ENCODE measurements at places on chromosomes 1 and 21.

- DNase-seq = no peak
Measured at GRCh38 chr1:203631946-203632345, 5.3 kb downstream of the ATP2B4 start.

DNA sequence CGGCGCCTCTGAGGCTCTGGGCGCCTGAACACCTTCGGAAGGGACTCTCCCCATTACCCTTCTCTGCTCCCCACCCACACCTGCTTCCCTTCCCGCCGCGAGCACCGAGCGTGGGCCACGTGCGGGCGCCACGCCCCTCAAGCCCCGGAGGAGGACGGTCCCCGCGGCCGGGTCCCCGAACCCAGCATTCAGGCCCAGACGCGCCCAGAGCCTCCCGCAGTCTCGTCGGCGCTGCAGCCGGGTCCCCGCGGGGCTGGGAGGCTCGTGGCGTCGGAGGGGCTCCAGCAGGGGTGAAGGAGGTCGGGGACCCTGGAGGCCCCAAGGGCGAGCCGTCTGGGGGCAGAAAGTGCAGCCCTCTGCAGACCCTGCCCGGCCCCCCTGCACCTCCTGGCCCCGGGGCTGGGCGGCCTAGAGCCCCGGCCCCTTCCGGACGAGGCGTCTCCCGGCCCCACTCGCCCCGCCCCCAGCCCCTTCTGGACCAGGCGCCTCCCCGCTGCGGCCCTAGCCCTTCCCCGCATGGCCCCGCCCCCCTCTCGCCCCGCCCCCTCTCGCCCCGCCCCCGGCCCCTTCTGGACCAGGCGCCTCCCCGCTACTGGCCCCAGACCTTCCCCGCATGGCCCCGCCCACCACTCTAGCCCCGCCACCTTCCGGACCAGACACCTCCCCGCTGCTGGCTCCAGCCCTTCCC lies 378 bp upstream of the SMIM1 start:
- DNase-seq = peak; percentile 99

- no peak for DNase-seq
Measured at GRCh38 chr1:214549604-214550003, 1.8 kb downstream of the PTPN14 start.

GRCh38 chr1:25544819-25545218 lies 1.4 kb downstream of the LDLRAP1 start:
- no peak for DNase-seq

- DNase-seq = no peak
Measured at GRCh38 chr1:81498471-81499462, 302.0 kb upstream of the ADGRL2 start.

- DNase-seq = peak; percentile 93
Measured at GRCh38 chr1:17933971-17934370, 173.6 kb upstream of the IGSF21 start.

- no peak for DNase-seq
Measured at GRCh38 chr1:96291468-96291867, 430.1 kb upstream of the PTBP2 start.

DNA sequence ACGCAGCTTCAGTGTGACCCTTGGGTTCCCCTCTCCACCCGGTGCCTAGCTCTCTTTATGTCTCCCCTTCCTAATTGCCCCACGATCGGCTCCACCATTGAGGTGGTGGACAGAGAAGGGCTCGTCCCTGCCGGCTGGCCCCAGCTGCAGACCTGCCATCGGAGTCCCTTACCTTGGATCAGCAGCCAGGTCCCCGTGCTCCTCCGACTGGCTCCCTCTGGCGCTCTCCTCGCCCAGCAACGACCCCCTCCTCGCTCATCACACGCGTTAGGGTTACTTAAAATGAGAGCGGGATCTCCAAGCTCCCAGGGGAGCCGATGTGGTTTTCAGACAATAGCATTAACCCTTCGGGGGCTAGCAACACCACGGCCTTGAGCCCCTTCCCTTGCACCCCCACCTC lies 8.1 kb upstream of the ETV3L start:
- DNase-seq = peak; percentile 47

DNA sequence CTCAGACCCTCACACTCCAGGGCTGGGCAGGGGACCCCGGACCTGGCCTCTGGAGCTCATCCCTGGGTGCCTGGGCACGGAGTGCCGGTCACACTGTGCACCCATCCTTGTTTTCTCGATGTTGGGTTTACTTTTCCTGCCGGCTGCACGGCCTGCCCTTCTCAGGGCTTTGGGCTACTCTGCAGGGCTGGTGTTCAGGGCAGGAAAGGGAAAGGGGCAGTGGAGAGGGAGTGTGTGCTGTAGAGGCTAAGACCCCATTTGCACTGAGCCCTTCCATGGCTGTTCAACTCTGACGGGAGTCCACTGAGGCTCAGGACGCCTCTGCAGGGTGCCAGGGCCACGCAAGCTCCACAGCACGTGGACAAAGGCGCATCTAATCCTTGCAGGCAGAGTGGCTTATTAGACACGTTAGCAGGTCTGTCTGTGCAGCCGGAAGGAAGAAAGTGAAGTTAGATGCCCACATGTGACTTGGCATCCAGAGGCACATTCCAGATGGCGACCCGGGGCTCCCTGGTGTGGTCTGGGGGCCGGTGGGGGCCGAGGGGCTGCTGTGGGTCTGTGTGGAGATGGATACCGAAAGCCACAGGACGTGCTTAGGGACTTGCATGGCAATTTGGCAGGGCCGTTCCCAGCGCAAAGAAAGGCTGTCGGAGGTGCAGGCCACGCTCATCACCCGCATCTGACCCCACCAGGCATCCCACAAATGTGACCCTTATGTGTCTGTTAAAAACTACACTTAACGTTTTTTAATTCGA lies 33.6 kb downstream of the COL18A1 start:
- no peak for DNase-seq

DNA sequence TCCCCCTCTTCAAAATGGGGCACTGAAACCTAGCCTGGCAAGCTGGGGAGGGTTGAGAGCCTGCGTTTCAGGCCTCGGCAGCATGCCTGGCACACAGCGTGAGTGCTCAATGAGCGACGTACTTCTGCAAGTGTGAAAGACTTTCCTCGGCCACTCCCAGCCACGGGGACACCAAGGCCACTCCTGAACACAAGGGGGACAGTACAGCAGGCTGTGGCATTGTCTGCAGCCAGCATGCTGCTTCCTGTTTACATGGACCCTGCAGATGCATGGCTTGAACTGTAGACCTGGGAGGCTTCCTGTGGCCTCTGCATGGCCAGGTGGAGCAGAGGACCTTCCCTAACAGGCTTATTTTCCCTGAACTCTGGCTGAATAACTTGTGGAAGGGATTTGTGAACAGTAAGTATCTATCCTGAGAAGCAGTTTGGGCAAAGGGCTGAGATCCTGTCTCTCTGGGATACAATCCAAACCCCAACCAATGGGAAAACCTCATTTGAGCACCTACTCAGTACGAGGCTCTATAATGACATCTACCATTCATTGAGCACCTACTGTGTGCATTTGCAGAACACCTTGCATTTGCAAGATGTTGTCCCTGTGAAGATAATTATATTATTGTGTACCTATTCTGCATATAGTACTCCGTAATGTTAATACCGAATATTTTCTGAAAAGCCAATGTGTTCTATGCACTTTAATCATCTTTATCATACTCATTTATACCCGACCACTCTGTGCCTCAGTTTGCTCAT lies 9.9 kb upstream of the HSPG2 start:
- DNase-seq = no peak

- DNase-seq = no peak
Measured at GRCh38 chr1:4269952-4270570, 370.0 kb upstream of the C1orf174 start.

DNA sequence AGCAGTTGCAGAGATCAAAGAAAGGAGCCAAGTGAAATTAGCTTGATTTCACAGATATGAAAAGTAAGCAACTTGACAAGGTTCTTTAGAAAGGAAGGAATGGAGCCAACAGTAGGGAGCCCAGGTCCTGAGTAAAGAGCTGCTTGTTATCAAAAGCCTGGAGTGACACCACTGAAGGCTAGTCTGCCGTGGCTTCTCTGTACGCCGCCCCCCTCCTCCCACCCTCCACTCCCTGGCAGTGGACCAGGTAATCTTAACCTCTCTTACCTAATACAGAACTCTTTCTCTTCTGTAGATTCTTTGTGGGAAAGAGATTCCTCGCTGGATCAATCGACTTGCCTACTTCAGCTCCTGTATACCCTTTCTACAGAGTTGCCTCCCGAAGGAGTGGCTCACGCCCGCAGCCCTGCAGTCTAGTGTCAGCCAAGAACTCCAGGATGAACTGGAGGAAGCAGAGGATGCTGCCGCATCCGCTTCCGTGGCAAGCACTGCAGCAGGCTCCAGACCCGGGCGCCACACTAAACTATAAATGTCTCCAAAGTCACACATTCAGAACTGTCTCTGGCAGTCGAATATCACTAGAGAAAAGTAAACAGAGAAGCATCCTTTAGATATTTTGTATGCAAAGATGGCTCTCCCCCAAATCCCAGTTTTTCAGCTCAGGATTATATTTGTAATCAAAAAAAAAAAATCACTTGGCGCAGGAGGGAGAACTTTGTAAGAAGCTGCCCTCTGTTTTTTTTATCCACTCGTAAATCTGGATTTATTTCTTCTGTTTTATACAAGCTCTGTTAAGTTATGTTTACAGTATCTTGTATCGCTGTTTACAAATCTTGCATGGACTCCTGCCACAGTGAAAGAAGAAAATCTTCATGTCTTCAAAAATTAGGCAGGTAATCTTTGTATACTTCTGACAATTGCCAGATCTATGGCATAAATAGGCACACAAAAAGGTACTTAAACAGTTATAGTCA lies 52.6 kb downstream of the DESI2 start:
- no peak for DNase-seq

GRCh38 chr1:236677641-236678235 lies 8.6 kb upstream of the ACTN2 start:
- DNase-seq = no peak

Data from islet precursor cell (in vitro differentiated cells).